ENCODE measurements at places on chromosomes 1 and 21.

- DNase-seq = no peak
Measured at GRCh38 chr1:56968878-56969495, 3.2 kb upstream of the C8B start.

DNA sequence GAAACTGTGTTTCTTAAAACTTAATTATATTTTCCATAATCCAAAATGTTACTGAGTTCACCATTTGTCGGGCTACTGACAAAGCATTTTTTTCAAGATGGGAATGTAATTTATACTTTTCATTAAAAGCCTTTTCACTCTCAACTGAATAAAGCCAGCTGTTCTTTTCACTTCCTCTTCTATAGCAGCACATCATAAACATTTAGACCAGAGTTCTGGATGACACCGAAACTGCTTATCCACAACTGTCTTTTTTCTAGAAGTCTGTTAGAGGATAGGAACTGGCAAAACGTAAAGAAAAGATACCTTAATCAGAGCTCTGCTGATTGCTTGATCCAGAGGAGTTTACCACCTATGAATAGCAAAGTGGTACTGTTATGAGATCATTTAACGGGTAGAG lies 594.7 kb downstream of the ADGRL2 start:
- DNase-seq = no peak

DNA sequence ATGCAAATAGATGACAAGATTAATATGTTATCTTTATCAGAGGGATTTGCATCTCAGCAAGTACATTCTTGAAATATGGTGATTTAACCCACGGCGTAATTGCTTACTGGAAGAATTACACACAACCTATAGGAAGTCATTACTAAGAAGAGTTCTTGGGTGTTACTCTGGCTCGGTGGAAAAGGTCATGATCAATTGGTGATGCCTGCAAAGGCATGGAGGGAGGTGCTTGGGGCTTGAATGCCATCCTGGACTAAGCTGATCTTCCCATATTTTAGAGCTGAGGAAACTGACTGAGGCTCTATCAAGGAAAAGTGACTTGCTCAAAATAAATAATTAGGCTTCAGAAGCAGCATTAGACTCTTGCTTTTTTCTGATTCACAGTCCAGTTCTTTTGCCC lies 137.5 kb upstream of the JUN start:
- no peak for DNase-seq

- no peak for DNase-seq
Measured at GRCh38 chr1:116986421-116987255, 14.9 kb upstream of the CD101 start.

- peak; percentile 69 for DNase-seq
Measured at GRCh38 chr1:172533513-172534151, 682 bp downstream of the SUCO start.

DNA sequence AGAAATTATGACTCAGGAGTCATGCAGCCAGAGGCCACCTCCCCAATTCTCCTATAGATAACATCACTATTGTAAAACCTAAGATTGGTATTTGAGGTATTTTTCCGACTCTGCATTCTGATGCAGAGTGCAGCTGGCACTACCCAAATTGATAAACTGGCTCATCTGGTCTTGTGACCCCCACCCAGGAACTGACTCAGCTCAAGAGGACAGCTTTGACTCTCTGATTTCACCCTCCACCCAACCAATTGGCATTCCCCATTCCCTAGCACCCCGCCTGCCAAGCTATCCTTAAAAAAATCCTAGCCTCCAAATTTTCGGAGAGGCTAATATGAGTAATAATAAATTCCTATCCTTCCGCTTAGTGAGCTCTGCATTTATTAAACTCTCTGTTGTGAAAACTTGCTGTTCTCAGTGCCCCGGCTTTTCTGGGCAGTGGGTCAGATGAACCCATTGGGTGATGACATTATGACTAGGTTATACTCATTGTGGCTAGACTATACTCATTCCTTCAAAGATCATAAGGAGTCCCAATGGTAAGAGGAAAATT lies 39.4 kb upstream of the EPS15 start:
- no peak for DNase-seq

GRCh38 chr1:183100361-183100974 lies 77.2 kb downstream of the LAMC1 start:
- no peak for DNase-seq

DNA sequence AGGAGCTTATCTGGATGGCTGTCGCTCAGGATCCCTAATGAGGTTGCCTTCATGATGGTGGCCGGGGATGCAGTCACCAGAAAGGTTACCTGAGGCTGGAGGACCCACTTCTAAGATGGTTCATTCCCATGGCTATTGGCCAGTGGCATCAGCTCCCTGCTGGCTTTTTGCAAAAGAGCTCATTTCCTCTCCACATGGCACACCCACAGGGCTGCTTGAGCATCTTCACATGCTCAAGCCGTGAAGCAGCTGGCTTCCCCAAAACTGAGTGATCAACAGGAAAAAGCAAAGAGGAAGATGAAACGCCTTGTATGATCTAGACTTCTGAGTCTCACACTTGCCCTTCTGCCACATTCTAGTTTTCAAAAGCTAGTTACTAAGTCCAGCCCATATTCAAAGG lies 124.6 kb upstream of the CXADR start:
- DNase-seq = no peak

DNA sequence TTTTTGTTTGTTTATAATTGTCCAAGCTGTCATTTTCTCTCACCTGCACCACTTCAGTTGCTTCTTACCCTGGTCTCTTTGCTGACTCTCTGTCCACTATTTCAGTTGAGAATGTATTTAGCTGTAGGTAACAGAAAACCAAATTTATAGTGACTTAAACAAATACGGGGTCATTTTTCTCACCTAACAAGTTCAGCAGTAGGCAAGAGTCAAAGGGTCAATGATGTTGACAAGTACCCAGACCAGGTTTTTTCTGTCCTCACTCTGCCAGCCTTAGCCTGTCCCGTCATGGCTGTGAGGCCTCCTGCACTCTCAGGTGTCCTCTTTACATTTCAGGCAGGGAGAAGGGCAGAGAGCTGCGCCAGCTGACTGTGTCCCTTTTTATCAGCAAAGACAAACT lies 11.8 kb downstream of the RIIAD1 start:
- no peak for DNase-seq

DNA sequence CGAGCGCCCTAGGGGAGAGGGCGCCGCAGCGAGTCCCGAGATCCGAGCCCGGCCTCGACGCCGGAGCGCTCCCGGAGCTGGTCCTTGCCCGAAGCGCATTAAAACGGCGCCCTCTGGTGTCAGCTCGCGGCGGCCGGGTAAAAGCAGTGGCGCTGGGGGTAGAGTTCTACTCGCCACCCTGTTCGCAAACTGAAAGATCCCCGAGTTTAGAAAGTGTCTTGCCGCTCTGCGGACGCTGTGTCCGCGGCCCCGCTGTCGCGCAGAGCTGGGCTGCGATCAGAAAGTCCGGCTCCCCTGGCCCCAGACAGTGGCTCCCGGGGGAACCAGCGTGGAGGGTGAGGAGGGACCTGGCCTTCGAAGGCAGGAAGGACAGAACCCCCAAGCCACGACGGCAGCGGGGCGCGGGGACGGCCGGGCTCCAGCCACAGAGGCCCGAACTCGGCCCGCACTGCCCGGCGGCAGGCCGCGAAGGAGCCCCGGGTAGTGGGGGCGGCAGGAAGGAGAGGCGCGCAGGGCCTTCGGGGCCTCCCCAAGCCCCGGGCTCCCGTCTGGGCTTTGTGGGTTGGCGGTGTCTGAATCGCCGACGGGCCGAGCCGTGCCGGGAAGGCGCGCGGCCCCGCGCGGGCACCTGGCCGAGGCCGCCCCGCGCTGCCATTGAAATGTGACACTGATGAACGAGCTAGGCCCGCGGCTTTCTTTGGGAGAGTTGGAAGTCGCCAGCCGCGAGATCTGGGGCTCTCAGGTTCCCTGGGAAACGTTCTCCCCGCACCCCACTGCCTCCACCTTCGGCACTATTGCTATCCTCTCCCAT lies 39.1 kb upstream of the NFIA start:
- DNase-seq = peak; percentile 55

- no peak for DNase-seq
Measured at GRCh38 chr1:920521-920920, 3.2 kb upstream of the SAMD11 start.

- DNase-seq = no peak
Measured at GRCh38 chr21:23016617-23017016, 2018.4 kb downstream of the NCAM2 start.

DNA sequence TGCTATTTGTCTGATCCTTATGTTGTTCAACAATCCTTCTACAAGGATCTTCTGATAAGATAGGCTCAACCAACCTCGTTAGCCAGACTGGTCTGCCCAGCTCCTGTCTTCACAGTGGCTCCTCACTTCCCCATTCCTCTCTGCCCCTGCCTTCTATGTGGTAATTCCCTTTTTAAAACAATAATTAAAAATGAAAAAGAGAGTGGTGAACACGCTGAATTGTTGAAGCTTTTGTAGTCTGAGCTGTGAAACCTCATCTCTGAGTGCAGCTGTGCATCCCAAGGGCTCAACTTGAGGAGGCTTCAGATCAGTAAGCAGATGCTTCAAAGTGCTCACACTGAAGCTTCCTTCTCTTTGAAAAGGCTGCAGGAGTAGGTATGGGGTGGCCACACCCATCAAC lies 70.7 kb upstream of the JUN start:
- no peak for DNase-seq

- DNase-seq = no peak
Measured at GRCh38 chr1:155026588-155026987, 7.0 kb downstream of the DCST2 start.

- no peak for DNase-seq
Measured at GRCh38 chr1:51761351-51761750, 117.2 kb downstream of the NRDC start.

DNA sequence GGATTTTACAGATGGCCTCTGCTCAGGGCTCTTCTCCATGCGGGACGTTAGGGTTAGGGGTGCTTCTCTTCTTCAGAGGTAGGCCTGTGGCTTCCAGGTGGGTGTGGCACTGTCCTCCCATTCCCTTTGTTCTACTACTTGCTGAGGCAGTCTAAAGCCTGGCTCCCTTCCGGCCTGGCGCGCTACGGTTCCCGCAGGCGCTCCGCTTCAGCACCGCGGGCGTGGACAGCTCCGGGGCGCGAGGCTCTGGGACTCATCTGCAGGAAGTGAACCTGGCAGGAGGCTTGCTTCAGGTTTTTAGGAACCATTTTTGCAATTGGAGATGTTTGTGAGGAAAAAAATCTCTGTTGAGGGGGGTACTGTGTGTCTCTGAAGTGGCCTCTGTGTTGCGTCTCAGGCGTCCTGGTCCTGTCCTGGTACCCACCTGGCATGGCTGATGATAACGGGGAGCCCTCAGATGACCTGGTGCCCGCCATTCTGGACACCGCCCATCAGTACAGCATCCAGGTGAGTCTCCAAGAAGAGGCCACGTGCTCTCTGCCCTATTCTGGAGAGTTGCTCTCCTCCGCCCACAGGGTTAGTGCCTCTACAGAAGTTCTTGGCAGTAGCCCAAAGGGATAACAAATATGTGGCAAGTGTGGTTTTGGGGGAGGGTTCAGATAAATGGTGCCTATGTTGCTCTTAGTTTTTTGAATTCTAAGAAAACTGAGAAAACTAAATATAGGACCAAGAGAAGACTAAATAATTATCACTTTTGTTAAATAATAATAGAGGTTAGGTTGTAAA lies 1.9 kb downstream of the MANEAL start:
- DNase-seq = peak; percentile 21

- DNase-seq = peak; percentile 88
Measured at GRCh38 chr1:184022668-184023067, 14.9 kb downstream of the COLGALT2 start.

DNA sequence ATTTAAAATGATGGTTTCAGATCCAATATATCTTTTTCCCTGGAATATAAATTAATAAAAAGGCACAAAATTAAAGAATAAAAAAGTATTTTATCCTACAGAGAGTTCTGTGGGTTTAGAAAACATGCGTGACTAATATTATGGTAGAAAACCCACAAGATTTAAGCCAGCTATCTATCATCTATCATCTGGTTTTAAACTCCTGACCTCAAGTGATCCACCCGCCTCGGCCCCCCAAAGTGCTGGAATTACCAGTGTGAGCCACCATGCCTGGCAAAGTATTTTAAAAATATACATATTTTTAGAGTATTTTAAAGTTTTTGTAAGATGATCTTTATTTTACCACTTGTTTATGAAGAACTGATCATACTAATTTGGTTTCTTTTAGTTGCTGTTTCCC lies 79.5 kb downstream of the NRIP1 start:
- DNase-seq = no peak

DNA sequence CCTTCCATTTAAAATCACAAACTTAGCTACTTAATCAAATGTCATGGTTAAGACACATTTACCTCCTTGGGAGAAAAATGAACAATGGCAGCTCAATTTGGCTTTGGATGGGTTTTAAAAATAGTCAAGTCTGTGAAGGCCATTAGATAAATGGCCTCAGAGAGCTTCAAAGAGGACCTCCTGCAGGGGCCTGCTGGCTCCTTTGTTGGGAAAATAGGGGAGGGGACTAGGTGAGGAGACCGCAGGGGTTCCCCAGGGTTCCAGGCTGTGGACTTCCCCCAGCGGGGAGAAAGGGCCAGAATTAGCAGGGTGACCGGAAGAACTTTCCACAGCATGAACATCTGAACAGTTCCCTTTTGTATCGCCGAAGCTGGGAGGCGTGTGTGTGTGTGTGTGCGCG lies 3.4 kb upstream of the AJAP1 start:
- no peak for DNase-seq

DNA sequence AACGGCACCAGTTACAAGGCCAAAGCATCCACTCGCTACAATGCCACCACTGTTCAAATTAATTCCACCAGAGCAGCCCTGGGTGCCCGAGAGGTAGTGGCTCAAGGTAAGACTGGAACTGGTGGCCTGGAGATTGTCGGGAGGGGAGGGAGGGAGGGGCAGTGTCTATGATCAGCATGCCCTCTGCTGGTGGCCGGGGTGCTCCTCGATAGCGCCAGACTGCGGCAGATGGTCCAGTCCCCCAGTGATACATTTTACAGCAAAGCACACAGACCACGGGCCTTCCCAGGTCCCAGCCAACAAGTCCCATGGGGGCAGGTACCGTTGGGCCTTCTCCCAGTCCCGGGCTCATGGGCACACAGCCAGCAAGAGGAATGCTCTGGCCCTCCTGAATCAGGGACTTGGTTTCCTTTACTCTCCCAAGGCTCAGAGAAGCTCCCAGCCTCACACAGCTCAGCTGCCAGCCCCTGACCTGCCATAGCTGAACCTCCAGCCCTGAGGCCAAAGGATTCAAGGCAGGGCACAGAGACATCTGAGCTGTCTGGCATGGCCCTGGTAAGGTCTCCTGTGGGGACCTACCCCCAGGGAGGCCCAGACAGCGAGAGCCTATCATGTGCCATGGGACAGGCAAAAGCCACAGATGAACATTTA lies 15.3 kb downstream of the ACOT7 start:
- DNase-seq = no peak

- no peak for DNase-seq
Measured at GRCh38 chr1:15953294-15953771, 22.6 kb downstream of the ZBTB17 start.

DNA sequence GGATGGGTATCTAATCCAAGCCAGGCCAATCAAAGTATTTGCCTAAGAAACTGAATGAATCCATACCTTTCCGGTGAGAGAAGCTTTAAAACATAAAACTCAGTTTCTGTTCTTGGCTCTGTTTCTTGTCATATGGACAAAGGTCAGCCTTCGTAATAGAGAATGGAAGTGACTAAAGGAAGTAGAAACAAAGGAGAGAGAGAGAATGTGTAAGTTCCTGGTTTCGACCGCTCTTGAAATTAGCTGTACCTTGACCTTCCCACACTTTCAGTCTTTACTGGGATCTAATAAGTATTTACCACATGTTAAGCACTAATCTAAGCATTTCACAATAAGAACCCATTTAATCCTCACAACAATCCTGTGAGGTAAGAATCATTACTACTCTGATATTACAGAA lies 19.6 kb upstream of the CLCA4 start:
- DNase-seq = no peak
